ENCODE measurements at places on chromosomes 12 and 14.

DNA sequence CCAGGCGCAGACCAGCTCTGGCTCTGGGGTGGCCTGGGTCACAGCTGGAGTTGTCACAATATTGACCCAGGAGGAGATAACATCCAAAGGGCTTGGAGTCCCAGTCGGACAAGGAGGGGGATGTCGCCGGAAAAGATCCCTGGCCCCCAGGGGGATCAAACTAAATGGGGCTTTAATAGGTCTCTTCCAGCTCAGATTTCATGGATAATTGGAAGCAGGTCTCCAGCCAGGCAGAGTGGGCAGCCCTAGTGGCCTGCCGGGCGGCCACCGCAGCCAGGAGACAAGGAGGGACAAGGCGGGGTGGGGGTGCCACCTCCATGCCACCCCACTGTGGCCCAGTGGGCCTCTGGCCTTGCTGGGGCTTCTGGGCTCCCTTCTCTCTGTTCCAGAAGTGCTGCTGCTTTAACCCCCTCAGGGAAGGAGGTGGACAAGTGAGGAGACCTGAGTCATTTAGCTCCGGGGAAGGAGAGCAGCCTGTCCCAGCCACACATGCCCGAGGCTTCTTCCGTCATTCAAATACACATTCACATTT lies 23.1 kb upstream of the PGF start:
- no peak for DNase-seq

GRCh38 chr14:101398011-101398410 lies 163.3 kb upstream of the DIO3 start:
- DNase-seq: no peak

- no peak for DNase-seq
Measured at GRCh38 chr14:95409477-95410272, 90.0 kb upstream of the CLMN start.

DNA sequence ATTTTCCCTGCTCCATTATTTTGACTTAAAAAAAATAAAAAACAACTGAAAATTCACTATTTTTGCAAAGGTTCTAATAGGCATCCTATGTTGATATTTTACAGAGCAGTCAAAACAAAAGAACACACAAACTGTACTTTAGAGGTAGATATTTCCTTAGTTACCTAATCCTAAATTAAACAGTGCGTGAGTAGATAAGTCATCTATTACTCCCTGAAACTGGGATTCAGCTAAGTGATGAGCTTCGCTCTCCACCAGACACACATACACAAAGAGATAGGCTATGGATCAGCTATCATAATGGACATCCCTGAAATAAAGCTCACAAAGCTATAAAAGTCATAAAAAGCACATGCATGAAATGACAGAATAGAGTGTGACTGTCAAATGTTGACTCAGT lies 398.7 kb downstream of the SOX5 start:
- DNase-seq: peak; percentile 4

GRCh38 chr14:26163761-26164160 lies 434.1 kb downstream of the NOVA1 start:
- DNase-seq: peak; percentile 7

DNA sequence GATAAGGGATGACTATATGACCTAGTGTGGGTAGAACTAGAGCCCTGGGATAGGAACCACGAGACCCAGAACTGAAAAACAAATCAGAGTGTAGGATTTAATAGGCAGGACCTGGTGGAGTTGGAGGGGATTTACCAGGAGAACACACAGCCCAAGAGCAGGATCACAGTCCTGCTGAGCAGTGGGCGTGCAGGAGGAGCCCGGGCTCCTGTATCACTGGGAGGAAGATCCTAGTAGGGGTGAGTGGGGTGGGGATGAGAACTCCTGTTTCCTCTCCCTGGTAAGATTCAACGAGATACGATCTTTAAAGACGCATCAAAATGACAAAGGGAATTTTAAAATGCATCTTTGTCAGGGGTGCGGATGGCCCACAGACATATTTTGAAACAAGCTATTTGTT lies 220.1 kb downstream of the GALC start:
- DNase-seq: no peak

DNA sequence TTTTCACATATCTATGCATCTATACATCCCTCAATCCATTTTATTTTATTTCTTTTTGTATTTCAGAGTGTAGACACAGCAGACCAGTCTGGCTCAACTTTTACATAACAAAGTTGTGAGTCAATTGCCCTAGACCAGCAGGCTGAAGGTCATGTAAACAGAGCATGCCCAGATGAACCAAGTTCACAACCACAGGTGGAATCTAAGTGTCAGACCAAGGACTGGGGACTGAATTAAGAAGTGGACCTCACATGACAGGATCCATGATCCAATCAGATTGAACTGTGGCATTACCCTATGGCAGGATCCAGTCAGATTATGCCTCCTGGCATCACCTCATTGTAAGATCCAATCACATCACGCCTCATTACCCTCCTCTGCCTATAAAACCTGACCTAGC lies 455.8 kb downstream of the SOX5 start:
- no peak for DNase-seq

DNA sequence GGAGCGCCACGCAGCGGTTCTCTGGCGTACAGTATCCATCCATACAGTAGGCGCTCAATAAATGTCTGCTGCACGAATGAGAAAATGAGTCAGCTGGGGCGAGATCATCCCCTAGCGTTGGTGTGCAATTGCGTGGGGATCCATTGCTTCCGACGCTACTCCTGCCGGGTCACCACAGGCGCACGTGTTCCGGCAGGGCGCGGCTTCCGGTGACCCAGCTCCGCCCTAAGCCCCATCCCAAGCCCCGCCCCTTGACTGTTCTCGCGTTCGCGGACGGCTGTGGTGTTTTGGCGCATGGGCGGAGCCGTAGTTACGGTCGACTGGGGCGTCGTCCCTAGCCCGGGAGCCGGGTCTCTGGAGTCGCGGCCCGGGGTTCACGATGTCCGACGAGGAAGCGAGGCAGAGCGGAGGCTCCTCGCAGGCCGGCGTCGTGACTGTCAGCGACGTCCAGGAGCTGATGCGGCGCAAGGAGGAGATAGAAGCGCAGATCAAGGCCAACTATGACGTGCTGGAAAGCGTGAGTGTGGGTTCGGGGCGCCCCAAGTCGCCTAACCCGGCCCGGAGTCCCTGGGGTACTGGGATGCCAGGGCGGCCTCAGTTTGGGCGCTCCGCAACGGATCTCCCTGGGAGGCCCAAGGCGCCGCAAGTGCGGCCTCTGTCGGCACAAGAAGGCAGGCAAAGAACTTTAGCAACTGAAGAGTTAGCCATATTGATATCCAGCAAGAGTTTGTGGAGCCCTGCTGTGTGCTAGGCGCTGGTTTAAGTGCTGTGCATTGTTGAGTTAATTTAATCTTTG lies at the start of gene PSMD9:
Gene PSMD9 (plus strand): TSS at position 313 of the 796 bp plus-strand sequence. CDS start 67 bp downstream, at position 380.
- peak; percentile 95 for DNase-seq

- DNase-seq: no peak
Measured at GRCh38 chr14:51513281-51513680, 138.4 kb upstream of the FRMD6 start.

- DNase-seq: no peak
Measured at GRCh38 chr14:64811676-64812075, 68.0 kb downstream of the SPTB start.

DNA sequence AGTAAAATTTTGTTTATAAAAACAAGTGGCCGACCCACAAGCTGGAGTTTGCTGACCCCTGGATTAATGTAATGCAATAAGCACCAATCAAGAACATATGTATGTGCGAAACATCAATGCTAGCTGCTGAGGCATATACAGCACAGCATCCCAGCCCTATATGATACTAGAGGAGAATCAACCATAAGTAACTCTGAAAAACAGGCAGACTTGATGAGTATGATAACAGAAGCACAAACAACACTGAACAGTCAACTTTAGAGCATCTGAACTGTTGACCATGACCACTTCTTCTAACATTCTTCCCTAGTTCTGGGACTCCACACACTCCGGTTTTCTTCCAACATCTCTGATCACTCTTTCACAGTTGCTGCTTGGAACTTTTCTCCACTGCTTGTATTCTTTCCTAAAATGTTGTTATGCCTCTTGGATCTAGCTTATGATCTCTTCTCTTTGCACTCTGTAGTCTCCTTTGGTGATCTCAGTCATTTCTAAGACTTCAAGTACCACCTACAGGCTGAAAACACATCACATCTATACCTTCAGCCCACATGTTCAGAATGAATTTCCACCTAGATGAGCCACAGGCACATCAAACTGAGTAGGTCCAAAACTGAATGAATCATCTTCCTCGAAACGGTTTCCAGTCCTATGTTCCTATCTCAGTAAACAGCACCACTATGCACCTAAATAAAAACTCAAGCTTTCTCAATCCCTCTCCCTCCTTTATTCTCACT lies 57.2 kb downstream of the STXBP6 start:
- no peak for DNase-seq

GRCh38 chr12:110198386-110198785 lies 74.2 kb downstream of the IFT81 start:
- DNase-seq: no peak

DNA sequence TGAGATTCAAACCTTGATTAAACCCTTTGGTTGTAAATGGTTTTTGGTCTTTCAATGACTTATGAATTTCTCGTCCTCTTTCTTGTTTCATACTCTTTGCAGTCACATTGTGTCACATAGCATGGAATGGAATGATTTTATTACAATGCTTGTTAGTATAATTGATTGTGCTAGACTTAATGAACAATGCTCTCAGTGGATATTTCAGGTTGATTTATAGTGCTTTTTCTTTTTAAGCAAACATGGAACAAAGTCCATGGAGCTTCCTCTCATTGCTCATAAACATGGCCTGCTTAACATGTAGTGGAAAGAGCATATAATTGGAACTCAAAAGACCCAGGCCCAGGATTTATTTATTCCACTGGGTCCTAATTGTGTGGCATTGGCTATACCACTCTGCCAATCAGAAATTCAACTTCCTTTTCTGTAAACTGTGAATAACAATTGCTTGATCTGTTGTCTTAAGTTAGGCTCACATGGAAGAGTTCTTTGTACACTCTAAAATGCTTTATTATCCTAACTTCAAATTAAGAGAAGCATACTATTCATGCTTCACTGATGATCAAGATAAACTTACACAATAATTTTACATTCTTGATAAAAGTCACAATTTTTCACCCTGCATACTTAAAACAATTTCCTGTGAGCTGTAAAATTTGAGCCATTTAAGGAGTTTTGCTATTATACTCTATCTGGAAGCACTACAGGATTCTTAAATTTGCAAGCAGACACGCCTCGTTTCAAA lies 370.5 kb upstream of the PDE3A start:
- DNase-seq: no peak

- DNase-seq: no peak
Measured at GRCh38 chr12:88691811-88692210, 111.5 kb upstream of the KITLG start.

DNA sequence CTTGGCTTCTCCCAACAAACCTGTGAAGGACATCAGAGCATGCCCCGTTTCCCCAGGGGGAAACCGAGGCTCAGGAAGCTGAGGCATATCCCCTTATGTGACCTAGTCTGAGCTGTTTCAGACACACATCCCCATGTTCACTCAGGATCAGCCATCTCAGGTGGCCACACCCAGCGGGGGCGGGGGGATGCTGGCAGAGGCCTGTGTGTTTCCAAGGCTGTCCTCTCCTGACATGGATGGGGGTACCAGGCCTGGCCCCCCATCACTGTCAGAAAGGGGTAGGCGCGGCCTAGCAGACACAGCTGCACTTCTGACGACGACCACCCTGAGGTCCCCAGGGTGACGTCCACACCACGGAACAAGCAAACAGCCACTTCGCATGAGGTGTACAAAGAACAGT lies 22.1 kb downstream of the CCDC85C start:
- no peak for DNase-seq

DNA sequence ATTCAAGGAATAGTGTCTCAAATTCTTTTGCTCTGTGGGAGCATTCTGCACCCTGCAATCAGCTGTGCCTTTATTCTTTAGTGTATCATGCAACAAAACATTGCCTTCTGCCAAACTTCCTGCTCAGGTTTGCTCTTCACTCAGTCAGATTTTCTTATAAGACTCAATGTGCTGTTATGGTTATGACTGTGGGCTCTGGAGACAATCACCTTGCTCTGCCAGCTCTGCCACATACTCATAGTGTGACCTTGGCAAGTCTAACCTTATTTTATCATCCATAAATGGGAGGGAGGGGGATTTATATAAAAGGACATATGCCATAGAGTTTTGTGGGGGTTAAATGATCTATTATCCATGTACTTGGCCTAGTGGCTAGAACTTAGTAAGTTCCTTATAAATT lies 51.3 kb downstream of the SRGAP1 start:
- no peak for DNase-seq

GRCh38 chr14:37172024-37172869 lies at the start of gene SLC25A21:
SLC25A21 (minus strand) TSS chr14:37172606.
- peak; percentile 81 for DNase-seq

DNA sequence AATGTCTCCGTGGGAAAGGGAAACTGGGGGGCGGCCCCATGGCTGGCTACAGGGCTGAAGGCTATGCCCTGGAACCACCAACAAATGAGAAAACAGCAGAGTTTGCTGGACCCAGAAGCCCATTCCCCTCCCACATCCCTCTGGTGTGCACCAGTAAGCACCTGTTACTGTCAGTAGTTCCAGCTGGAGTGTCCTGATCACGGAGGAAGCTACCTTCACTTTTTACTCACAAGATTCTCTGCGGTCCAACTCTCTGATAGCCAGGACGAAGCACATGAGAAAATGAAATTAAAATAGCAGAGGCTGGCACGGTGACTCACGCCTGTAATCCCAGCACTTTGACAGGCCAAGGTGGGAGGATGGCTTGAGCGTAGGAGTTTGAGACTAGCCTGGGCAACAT lies 22.7 kb upstream of the MEG3 start:
- no peak for DNase-seq

DNA sequence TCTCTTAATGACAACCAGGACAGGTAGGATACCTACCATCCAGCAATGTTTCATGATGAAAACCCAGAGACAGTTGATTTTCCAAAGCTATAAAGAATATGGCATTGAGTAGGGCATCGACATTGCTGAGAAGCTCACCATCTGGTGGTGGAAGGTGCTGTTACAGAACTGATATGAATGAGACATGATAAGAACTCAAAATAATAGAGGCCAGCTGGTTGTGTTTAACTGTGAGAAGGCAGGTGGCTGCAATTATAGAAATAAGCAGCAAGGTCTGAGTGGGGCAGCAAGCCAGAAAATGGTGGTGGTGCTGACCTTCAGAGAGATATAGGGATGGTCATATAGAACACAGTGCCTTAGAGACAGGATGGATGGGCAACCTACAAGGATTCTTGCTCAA lies 449.7 kb downstream of the BTG1 start:
- DNase-seq: no peak
